ENCODE measurements at places on chromosomes 4 and X. TPM values are rescaled to one million over a fixed set of nuclear protein-coding genes. Genes with fewer than 3 reads are reported as not detected.

The DNAAF6 gene
- not detected for total RNA-seq

- no peak for DNase-seq
Measured at GRCh38 chrX:124555036-124555595, 208.8 kb downstream of the SH2D1A start.

DNA sequence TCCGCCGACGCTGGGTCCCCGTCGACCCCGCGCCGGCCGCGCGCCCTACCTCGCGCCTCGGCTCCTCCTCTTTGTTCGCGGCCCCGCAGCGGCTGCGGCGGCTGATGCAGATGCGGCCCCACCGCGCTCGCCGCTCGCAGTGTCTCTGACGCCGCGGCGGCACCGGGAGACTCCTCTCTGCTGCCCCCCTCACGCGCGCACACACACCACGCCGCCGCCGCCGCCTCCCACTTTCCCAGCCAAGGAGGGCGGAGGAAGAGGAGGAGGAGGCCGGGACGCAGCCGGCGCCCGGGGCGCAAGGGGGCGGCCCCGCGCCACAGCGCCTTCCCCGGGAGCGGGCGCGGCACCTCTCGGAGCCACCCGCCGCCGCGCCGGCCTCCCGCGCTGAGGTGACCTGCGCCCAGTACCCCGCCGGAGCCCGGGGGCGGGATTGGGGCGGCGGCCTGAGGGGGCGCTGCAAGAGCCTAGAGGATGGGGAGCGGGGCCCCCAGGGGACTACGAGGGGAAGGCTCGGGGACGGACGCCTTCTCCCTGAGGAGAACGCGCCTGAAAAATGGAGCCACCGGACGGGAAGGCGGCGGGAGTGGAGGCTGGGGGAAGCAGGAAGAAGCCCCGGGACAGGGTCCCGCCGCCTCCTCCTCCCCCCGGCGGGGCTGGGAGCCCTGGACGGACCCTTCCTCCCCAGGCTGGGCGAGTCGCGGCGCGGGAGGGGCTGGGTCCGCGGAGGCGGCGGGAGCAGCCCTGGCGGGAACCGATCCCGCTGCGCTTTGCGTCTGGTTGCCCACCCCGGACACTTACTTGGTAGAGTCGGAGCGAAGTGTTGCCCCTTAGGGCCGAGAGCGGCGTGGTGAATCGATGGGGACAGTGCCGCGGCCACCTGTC is at the start of gene SH3RF1:
SH3RF1 (minus strand) TSS at position 147 of the 882 bp plus-strand sequence. CDS start 1,744 bp downstream, outside the sequence.
- DNase-seq: peak; percentile 94

- peak; percentile 61 for DNase-seq
Measured at GRCh38 chr4:6926681-6927478, 17.3 kb downstream of the TBC1D14 start.

The RAPGEF2 gene
- 20.4 TPM for total RNA-seq

DNA sequence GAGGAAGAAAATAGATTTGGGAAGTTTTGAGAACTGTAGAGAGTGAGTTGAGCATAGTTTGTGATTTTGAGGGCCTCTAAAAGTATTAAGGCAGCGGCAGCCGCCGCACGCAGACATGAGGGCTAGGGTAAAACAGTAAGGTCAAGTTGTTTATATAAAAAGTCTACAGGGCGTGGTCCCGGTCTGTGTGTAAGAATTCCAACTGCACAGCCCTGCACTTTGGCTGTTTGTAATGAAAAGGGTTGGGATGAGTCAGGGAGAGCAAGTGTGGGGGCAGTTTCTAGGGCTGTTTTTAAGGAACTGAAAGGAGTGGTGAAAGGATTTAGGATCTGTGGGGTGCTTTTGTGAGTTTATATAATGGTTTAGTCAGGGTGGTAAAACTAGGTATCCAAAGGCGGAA is 55.0 kb downstream of the BEX3 start:
- DNase-seq: no peak

- DNase-seq: no peak
Measured at GRCh38 chr4:47122592-47123291, 91.4 kb downstream of the GABRB1 start.

GRCh38 chr4:37528166-37528885 is 157.8 kb downstream of the RELL1 start:
- DNase-seq: no peak

- DNase-seq: no peak
Measured at GRCh38 chr4:14387647-14388046, 614.6 kb upstream of the CPEB2 start.

The TKTL1 gene
- 0.44 TPM for total RNA-seq

All from psoas muscle (tissue), 8 donors.